ENCODE measurements at places on chromosomes 1 and 21.

DNA sequence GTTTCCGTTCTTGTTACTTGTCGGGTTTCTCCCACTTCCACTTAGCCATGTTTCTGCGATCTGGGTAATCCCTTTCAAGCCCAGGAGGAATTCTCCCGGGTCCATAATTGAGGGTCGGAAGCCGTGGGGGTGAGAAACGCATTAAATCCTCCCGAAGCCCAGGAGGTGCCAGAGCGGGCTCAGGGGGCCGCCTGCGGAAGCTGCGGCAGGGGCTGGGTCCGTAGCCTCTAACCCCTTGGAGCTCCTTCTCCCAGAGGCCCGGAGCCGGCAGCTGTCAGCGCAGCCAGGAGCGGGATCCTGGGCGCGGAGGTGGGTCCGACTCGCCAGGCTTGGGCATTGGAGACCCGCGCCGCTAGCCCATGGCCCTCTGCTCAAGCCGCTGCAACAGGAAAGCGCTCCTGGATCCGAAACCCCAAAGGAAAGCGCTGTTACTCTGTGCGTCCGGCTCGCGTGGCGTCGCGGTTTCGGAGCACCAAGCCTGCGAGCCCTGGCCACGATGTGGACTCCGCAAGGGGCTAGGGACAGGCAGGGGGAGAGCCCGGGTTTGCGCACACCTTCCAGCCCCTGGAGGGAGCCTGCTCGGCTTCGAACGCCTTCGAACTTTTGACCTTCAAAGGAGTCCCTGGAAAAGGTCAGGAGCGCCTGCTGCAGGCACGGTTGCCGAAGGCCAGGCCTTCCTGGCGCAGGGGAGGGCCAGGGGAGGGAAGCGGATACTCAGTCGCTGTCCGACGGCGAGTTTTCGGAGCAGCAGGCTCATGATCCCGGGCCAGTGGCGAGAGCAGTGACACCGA, 1.7 kb upstream of the SIM2 start:
- no peak for DNase-seq

GRCh38 chr1:219938706-219939105, 10.3 kb upstream of the SLC30A10 start:
- DNase-seq, result no peak

DNA sequence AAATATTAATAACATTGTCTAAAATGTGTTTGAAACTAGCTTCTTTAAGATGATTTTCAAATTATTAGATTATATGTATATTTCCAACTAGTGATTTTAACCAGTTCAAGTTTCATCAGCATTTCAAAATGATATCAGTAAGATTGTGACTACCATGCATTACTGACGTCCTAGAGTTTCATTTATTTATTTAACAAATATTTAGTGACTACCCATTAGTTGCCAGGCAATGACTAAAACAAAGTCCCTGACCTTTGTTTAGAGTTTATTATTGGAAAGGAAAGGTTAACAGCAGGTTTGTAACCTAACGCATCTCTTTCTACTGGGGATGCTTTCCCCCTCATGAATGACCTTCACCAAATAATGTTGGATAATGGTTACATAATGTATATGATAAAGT, 7.6 kb upstream of the C4BPB start:
- DNase-seq, result no peak

GRCh38 chr1:26290882-26291261, 11.0 kb downstream of the SH3BGRL3 start:
- DNase-seq, result no peak

DNA sequence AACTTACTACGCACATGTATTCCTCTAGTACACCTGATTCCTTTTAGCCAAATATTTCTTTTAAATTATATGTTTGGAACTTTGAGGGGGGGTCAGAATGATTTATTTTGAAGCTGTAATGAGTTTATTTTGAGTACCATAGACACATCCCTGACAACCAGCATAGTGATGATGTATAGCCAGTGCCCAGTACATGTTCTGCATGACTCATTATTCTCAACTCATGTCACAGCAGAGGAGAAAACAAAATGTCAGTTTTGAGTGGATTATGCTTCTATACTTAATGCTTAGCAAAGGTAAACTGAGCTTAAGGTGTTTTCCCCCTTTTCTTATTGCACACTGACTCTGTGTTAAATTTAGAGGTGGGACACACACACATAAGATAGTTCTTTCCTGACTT, 22.4 kb upstream of the LEPR start:
- DNase-seq, result no peak

DNA sequence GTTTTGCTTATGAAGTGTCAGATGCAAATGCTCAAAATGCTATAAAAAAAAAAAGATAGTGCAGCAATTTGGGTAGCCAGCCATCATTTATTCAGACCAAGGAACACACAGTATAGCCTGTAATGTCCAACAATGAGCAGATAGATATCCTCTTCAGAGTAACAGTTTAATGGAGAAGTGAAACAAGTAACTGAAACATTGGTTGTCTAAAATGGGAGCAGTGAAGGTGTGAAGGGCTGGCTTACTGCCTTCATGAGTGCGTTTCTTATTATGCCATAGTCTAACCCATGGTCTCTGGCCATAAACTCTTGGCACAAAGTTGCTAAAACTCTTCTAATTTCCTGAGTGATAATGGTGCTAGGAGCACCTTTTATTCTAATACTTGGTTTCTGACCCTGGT, 11.4 kb downstream of the RGS5 start:
- no peak for DNase-seq
